EH (cell line): ENCODE measurements at places on chromosomes 2 and 18.

- no peak for DNase-seq
These were observed 12.8 kb upstream of the NEU4 start for GRCh38 chr2:241796209-241796608.

- no peak for DNase-seq
These were observed 88.2 kb downstream of the NCOA1 start for GRCh38 chr2:24579053-24579803.

- DNase-seq: no peak
These were observed 348.7 kb downstream of the ARHGAP15 start for GRCh38 chr2:143477714-143478443.

DNA sequence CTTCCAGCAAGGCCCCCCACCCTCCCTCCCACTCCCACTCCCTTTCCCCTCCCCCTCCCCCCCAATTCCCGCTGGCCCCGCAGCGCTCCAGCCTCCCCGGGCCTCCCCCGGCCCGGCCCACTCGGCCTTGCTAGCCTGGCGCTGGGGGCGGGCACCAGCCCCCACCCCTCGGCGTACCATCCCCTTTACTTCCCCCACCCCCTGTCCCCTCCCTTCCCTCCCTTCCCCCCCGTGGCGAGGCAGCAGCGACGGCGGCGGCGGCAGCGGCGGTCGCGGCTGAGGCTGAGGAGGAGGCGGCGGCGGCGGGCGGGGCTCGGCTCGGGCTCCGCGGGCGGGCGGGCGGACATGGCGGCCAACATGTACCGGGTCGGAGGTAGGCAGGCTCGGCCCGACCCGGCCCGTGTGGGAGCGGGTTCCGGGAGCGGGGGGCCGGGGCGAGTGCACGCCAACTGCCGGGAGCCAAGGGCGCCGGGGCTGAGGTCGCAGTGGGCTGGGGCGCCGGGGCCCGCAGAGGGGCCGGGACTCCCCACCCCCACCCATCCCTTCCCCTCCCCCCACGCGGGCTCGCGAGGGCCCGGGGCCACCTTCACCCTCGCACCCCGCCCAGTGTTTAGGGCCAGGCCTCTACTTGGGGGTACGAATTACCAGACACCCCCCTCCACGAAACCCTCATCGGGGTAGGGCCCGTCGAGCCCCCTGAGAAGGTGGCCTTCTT, at the start of gene MTA3:
Gene MTA3, plus strand, starts transcription at position 232 of the 715 bp plus-strand sequence. Its CDS starts 114 bp downstream, at position 346.
- peak; percentile 56 for DNase-seq

DNA sequence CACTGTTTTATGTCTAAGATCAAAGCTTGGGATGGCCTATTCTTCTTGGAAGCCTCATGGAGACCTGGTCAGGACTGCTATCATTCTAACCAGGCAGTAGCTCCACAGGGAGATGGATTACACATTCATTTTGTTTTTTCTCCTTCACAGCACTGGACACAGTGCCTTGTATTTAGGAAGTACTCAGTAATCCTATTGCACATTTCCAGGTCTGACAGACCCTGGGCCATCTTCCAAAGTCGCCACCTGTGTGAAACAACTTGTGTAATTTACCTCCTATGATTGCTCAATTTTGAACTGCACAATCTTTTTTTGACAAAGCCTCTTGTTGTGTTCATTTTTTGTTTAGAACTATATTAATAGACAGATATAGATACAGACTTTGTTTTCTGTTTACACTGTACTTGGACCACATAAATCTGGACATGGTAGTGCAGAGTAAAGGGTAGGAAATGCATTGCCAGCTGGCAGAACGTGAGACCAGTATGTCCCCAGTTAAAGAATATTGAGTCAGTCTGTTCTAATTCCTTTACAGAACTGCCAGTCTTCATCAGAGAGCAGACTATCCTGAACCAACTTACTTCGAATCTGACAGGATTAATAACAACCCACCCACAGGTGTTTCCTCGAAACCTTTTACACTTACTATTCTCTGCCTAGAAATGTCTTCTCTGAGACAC, 277.8 kb upstream of the CYRIA start:
- DNase-seq: no peak

- no peak for DNase-seq
These were observed 1.8 kb upstream of the HDAC4 start for GRCh38 chr2:239402666-239403065.

- no peak for DNase-seq
These were observed 97.1 kb upstream of the SERTAD2 start for GRCh38 chr2:64750817-64751285.

- no peak for DNase-seq
These were observed 469.5 kb upstream of the LINC00305 start for GRCh38 chr18:64618390-64618789.

DNA sequence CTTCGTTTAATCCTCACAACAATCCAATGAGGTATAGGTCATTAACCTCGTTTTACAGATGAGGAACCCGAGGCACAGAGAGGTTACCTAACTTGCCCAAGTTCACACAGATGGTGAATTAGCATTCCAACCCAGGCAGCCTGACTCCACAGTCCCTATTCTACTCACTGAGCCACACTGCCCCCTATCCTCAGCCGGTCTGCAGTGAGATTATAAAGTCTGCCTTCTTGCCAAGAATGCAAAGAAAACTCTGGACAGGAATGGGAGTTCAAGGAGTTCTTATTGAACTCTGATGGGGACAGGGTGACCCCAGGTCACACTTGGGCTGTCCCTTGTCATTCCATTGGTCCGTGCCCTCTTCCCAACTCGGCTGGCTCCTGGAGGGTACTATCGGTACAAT, 118.1 kb upstream of the MSH6 start:
- peak; percentile 7 for DNase-seq

DNA sequence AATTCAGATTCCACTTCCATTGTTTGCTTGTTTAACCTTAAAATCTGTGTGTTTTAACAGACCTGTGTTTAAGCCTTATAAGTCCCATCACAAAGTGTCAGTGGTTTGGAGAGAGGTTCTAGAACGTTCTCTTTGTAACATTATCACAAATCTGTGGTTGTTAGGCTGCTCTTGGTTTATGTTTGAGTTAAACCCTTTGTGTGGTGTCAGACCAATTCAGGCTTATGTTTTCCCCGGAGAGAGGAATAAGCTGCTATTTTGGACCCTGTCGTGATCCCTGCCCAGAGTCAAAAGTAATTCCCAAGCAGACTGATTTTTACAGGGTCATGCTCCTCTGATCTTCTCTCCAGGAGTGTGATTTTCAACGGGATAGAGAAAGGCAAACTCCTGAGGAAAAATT, 43.8 kb upstream of the LTBP1 start:
- no peak for DNase-seq

GRCh38 chr2:42045848-42046748, 1.7 kb upstream of the PKDCC start:
- DNase-seq: no peak

- DNase-seq: peak; percentile 23
These were observed 129.5 kb upstream of the TMEM200C start for GRCh38 chr18:6024745-6025248.

DNA sequence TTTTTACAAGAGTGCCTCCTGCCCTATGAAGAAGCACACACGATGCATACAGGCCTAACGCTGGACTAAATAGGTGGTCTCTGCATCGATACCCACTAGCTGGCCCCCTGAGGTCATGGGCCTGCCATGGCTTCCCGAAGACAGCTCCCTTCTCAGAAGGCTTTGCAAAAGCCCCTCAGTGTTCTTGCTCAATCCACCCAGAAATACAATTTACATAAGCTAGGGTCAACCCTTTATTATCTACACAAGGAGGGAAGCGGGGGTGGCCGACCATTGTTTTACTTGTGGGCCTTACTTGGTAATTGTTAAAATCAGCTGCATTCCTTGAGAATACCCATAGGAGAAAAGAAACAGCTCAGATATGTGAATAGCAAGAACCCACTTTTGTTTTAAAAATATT, 28.5 kb downstream of the UXS1 start:
- no peak for DNase-seq

DNA sequence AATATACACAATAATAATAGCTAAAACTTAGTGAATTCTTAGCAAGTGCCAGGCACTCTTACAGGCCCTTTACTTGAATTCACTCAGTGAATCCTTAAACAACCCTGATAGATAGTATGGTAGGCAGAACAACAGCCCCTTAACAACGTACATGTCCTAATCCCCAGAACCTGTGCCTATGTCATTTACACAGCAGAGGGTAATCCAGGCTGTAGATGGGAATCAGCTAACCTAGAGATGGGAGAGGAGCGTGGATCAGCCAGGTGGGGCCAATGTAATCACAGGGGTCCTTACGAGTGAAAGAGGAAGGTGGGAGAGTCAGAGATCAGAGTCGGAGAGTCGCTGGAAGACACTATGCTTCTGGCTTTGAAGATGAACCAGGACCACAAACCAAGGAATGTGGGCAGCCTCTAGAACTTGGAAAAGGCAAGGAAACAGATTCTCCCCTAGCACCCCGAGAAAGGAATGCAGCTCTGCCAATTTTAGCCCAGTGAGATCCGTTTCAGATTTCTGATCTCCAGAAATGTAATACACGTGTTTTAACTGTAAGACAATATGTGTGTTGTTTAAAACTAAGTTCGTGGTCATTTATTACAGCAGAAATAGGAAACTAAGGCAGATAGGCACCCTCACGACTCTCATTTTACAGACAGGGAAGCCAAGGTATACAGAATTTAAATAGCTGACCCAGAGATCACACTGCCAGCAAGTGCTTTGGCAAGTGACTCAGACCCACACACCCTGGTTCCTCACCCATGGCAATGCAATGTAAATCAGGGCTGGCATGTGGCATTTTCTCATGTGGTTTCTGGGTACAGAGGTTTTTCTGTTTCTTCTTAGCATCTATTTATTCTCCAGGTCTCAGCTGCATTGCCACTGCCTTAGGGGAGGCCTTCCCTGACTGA, 68.9 kb downstream of the DOCK10 start:
- peak; percentile 45 for DNase-seq

DNA sequence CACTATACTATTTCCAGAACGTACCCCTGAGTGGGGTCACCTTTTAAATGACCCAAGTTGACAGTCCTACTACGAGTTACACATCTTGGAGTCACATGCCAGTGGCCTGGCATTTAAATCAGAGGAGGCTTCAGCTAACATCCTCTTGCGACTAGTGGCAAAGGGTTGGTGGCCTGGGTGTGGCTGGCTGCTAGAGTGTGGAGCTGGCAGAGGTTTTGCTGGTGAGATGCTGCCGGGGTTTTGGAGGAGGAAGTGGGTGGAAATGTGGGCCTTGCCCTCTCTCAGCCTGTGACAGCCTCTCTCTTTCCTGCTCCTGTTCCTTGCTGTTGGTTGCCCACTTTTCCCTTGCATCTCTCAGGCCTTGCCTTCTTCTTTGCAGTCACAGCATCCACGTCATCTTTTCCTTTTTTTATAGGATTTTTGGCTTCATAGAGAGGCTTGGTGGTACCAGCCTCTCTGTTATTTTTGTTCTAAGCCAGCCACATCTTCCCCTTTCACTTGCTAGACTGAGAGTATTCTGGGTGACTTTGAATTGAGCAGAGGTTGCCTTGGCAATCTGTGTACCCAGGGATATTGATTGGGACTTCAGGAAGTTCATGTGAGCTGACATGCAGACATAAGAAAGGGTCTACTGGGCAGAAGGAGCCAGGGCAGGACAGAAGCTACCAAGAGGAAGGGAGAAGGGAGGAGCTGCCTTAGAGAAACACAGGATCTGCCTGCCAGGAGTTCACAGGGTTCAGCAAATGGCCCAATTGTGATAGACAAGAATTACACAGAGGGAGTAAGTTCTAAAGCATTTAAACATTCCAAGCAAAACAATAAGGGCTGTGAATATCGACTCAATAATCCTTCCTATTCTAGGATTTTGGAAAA, 55.4 kb downstream of the CDC42EP3 start:
- DNase-seq: no peak

DNA sequence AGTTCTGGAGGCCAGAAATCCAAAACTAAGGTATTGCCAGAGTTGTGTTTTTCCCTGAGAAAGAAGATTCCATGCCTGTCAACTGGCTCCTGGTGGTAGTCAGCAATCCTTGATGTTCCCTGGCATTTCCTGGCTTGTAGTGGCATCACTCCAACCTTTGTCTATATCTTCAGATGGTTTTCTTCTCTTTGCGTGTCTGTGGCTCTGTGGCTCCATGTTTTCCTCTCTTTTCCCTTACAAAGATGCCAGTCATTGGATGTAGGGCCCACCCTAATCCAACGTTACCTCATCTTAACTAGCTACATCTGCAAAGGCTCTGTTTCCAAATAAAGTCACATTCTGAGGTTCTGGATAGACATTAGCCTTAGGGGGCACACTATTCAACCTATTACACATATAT, 41.8 kb downstream of the SLC14A1 start:
- DNase-seq: peak; percentile 54

- DNase-seq: no peak
These were observed 213.5 kb upstream of the ACVR2A start for GRCh38 chr2:147631294-147631693.

- DNase-seq: no peak
These were observed 884 bp downstream of the HES6 start for GRCh38 chr2:238238766-238239542.

DNA sequence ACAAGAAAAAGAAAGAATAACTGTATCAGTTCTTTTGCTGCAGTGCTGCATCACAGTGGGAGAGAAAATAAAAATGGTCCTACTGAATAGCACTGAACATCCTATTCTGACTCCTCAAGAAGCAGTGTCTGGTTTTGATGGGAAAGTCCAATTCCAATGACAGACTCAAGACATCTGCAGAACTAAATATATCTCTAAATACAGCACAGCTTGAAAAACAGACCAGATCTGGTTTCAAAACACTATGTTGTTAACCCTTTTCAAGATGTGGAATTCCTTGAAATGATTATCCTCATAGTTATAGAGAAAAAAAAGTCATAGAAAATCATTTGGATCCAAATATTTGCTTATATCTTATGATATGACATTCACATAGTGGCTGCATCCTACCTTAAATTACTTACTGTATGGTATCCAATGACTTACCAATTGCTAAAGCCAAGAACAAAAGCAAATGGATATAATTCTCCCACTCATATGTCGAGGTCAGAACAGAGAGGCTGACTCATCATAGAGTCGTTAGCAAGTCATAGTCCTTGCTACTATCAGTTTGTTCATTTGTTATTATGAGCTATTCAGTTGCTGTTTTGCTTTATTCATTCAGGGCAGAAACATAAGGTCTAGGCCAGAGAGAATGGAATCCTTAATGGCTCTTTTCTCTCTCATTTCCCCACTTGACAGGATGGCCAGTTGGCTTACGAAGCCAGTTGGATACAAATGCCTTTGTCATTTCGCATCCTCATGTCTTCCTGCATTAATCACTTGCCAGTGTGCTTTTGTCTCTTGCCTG, 62.5 kb upstream of the ACVR2A start:
- DNase-seq: peak; percentile 39

DNA sequence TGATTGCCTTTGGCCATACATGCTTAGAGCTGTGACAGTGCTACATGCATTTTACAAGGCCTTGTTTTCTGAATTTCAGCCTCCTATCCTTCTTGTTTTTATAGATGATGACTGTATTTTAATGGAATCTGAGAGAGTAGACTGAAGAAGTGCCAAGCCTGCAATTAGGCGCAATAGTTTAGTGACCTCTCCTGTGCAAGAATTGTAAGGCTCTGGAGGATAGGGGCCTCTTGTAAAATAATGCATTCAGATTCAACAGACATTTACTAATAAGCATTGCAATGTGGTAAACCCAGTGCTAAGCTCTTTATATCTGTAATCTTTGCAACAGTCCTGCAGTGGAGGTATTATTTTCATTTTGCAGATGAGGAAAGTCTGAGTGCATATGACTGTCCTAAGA, 105.5 kb downstream of the TDRD15 start:
- DNase-seq: no peak

GRCh38 chr2:96913398-96914202, 43.7 kb upstream of the SEMA4C start:
- DNase-seq: no peak
